ENCODE measurements at places on chromosomes 12 and 14. TPM values are rescaled to one million over a fixed set of nuclear protein-coding genes. Genes with fewer than 3 reads are reported as not detected.

MSI1 gene
- total RNA-seq, result 0.29 TPM

GLT1D1 gene
- total RNA-seq, result not detected

NOVA1 gene
- total RNA-seq, result 43.1 TPM

VWF gene
- 418 TPM for total RNA-seq

BCL2L14 gene
- not detected for total RNA-seq

NCOR2 gene
- 76.5 TPM for total RNA-seq

TAS2R50 gene
- total RNA-seq, result 20.0 TPM

ADAMTS20 gene
- 1.2 TPM for total RNA-seq

DEPDC4 gene
- total RNA-seq, result not detected

RNASE3 gene
- total RNA-seq, result not detected

LRCOL1 gene
- not detected for total RNA-seq

CCDC38 gene
- not detected for total RNA-seq

TSPAN11 gene
- total RNA-seq, result 0.88 TPM

KLHDC1 gene
- 35.3 TPM for total RNA-seq

PPP1R13B gene
- 71.6 TPM for total RNA-seq

PSME1 gene
- total RNA-seq, result 95.0 TPM

MORN3 gene
- total RNA-seq, result 0.27 TPM

AMDHD1 gene
- 1.8 TPM for total RNA-seq

SDR9C7 gene
- not detected for total RNA-seq

CCDC175 gene
- not detected for total RNA-seq

SRGAP1 gene
- 11.3 TPM for total RNA-seq

P2RX2 gene
- not detected for total RNA-seq

PCED1B gene
- total RNA-seq, result 16.5 TPM

SYT1 gene
- total RNA-seq, result 24.3 TPM

PPM1A gene
- 64.8 TPM for total RNA-seq

CLEC4D gene
- total RNA-seq, result not detected

RD3L gene
- total RNA-seq, result not detected

CDH24 gene
- total RNA-seq, result 14.9 TPM

KCNC2 gene
- total RNA-seq, result not detected

RAD51B gene
- total RNA-seq, result 70.8 TPM

IQSEC3 gene
- 2.4 TPM for total RNA-seq

PLEKHH1 gene
- total RNA-seq, result 8.0 TPM

HOTAIR gene
- 4.1 TPM for total RNA-seq

ST8SIA1 gene
- total RNA-seq, result 8.6 TPM

BAG5 gene
- total RNA-seq, result 13.8 TPM

TGFB3 gene
- total RNA-seq, result 81.3 TPM

WASHC4 gene
- total RNA-seq, result 50.2 TPM

SLC10A1 gene
- not detected for total RNA-seq

TMEM132C gene
- total RNA-seq, result 2.4 TPM

NOS1 gene
- total RNA-seq, result 2.2 TPM

RAPGEF3 gene
- 71.5 TPM for total RNA-seq

CLEC2B gene
- 28.4 TPM for total RNA-seq

POTEM gene
- not detected for total RNA-seq

CLEC4C gene
- not detected for total RNA-seq

KRT73 gene
- total RNA-seq, result not detected

SERPINA10 gene
- total RNA-seq, result not detected

SPTB gene
- total RNA-seq, result 4.6 TPM

ART4 gene
- 0.83 TPM for total RNA-seq

DLGAP5 gene
- total RNA-seq, result 22.1 TPM

DCN gene
- 2,463 TPM for total RNA-seq

NTN4 gene
- 86.8 TPM for total RNA-seq

PAWR gene
- total RNA-seq, result 54.1 TPM
